ENCODE measurements at places on chromosomes 2 and 18.

GRCh38 chr2:179818546-179818945 lies 42.9 kb downstream of the ZNF385B start:
- no peak for DNase-seq

DNA sequence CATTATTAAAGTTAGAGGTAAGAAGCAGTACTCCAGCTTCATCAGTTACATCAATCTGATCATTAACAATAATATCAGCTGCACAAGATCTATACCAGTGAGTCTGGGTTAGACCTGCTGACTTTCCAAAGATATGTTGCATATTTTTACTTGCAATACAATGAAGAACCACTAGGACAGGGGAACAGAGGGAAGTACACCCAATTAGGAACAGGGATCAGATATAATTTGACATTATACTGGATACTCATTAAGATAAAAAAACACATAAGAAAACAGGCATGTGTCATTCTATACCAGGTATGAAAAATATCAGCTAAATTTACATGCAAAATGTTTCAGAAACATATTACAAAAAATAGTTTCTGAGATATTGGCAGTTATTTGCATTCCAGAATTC lies 995.1 kb upstream of the DDX18 start:
- no peak for DNase-seq

DNA sequence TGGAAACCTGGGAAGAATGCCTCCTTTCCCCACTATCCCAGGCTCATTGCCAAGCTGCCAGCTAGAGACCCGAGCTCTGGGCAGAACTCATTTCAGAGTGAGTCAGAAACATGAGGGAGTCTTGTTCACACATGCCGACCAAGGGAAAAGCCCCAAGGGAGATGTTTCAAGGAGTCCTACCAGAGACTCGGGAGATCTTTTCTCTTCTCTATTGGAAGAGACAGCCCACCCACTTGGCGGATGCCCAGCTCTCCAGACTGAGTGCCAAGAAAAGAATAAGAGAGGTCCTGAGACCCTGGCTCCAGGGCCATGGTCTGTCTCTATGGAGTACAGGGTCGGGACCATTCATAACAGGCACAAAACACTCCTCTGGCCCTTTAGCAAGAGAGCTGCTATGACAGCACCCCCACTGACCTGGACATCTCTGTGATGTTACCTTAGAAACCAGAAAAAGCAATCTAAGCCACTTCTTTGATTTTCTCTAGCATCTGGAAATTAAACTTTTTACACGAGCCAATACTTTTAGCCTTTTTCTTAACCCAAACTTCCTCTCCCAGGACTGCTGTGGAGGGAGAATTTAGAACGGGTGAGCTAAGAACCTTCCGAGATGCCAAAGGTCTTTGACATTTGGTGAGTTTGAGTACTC lies 18.5 kb upstream of the IGFBP5 start:
- no peak for DNase-seq

DNA sequence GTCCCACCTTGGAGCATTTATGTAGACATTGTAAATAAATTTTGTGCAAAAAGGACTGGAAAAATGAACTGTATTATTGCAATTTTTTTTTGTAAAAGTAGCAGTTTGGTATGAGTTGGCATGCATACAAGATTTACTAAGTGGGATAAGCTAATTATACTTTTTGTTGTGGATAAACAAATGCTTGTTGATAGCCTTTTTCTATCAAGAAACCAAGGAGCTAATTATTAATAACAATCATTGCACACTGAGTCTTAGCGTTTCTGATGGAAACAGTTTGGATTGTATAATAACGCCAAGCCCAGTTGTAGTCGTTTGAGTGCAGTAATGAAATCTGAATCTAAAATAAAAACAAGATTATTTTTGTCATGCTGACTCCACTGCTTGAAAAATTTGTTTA lies 137.5 kb downstream of the MEIS1 start:
- DNase-seq: no peak

GRCh38 chr2:3630631-3631030 lies 27.4 kb upstream of the ALLC start:
- DNase-seq: no peak

GRCh38 chr2:60513191-60513590 lies 40.3 kb downstream of the BCL11A start:
- DNase-seq: no peak

DNA sequence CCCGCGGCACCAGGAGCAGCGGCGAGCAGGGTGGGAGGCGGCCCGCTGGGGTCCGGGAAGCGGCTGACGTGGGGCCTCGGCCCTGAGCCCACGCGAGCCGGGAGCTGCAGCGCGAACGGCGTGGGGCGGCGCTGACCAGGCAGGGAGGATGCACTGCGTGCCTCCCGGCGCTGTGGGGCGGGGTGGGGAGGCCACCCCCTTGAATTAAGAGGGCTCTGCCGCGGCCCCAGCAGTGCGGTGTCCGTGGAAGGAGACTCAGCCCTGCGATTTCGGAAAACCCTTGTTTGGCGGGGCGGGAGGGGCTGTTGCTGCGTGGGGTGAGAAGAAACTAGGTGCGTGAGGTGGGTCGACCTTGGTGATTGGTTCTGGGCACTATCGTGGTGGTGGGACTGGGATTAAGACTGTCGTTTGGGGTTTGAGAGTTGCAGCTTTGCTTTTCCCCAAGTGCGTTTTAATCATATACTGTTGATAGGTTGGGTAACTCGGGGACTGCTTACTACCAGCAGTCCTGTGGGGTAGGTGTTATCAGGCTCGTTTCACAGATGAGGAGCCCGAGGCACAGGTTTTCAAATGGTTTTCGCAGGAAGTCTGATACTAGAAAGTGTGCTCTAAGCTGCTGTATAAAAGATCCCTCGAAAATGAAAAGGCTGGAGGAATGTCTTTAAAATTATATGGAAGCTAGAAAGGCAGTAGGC lies 722 bp downstream of the ACSL3 start:
- peak; percentile 33 for DNase-seq

DNA sequence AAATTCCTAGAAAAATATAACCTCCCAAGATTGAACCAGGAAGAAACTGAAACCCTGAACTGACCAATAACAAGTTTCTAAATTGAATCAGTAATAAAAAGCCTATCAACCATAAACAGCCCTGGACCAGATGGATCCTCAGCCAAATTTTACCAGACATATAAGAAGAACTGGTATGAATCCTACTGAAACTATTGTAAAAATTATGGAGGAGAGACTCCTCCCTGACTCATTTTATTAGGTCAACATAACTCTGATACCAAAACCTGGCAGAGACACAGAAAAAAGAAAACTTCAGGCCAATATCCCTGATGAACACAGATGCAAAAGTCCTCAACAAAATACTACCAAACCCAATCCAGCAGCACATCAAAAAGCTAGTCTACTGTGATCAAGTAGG lies 11.3 kb downstream of the NT5C1B start:
- DNase-seq: no peak

DNA sequence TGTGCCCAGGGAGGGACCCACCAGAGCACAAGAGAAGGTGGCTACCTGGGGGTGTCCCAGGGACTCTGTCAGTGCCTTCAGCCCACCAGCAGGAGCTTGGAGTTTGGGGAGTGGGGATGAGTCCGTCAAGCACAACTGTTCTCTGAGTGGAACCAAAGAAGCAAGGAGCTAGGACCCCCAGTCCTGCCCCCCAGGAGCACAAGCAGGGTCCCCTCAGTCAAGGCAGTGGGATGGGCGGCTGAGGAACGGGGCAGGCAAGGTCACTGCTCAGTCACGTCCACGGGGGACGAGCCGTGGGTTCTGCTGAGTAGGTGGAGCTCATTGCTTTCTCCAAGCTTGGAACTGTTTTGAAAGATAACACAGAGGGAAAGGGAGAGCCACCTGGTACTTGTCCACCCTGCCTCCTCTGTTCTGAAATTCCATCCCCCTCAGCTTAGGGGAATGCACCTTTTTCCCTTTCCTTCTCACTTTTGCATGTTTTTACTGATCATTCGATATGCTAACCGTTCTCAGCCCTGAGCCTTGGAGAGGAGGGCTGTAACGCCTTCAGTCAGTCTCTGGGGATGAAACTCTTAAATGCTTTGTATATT lies 14.0 kb downstream of the ITM2C start:
- DNase-seq: no peak

DNA sequence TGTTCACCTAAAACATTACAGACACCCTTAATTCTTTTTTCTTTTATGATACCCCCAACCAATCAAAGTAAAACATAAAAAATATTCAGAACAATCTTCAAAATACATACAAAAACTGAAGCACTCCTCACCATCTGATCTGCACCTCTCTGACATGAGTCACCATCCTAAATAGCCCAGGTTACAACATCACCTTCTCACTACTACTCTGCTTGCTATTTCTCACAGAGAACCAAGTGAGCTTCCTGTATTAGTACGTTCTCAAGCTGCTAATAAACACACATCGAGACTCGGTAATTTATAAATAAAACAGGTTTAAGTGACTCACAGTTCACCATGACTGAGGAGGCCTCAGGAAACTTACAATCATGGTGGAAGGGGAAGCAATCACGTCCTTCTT lies 183.5 kb downstream of the CBLN2 start:
- DNase-seq: no peak

GRCh38 chr2:59308108-59308507 lies 1067.0 kb upstream of the FANCL start:
- DNase-seq: no peak

DNA sequence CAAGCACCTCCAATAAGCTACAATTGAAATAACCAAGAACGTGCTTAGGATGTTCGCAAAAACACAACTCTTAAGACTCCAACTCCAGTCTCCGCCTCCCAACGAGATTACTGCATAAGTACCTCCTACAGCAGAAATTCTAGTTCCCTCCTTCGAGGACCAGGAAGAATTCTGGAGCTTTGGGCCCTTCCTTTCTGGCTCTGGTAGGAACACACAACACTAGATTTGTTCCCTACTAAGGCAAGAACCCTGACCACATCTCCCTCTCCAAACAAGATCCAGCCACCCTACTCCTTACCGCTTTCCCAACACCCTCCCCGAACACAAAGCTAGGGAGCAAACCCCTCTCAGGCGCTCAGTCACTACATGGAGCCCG lies 721 bp downstream of the ADAM17 start:
- DNase-seq: peak; percentile 34

GRCh38 chr2:43889416-43889815 lies 50.6 kb downstream of the ABCG8 start:
- DNase-seq: no peak

GRCh38 chr2:164754157-164755093 lies 87.2 kb downstream of the COBLL1 start:
- peak; percentile 20 for DNase-seq

DNA sequence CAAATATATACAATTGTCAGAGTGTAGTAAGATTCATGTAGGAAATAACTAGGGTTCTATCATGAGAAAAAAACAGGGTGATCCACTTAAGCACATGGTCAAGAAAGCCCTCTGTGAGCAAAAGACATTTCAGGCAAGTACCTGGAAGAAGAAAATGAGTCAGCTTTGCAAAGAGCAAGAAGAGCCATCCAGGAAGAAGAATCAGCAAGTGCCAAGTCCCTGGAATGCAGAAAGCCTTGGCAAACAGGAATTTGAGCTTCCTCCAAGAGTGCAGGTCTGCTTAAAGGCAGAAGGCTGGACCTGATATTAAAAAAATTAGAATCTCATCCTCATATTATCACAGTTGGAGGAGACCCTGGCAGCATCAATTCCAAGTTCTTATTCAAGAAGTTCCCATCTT lies 188.5 kb upstream of the CELF4 start:
- DNase-seq: no peak

DNA sequence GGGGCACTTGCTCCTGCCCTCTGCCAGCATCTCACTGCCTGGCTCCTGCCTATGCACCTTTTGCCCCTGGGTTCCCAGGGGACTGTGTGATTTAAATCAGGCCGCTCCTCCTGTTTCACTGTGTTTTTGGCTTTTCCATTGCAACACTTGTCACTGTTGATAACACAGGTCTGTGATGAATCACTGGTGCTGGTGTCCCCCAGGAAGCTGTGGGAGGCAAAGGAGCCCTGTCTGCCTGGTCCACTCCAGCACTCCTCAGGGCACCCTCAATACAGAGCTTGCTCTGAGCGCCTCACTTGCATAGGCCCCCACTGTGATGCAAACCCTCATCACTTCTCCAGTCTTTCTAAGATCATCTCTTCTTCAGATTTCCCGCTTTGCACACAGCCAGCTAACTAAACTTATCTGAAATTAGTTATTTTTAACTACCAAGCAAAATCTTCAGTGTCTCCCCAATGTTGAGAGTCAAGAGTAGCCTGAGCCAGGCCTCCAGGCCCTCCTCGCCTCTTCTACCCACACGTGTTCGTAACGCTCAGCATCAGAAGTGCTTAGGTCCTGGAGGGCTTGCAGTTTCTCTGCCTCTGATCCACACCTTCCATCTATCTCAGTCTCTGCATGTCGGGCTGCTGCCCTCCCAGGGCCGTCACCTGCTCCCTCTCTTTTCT lies 2.8 kb downstream of the TMEM18 start:
- DNase-seq: no peak

GRCh38 chr18:76491473-76491775 lies 3.6 kb downstream of the ZNF516 start:
- DNase-seq: peak; percentile 82

All from CD4-positive, alpha-beta T cell treated with Interleukin-15 for 1 hour (primary cell).